ENCODE measurements at places on chromosomes 2 and 18. TPM values are rescaled to one million over a fixed set of nuclear protein-coding genes. Genes with fewer than 3 reads are reported as not detected.

Gene TTR
- not detected for total RNA-seq

Gene XIRP2
- 0.28 TPM for total RNA-seq

Gene UGT1A4
- not detected for total RNA-seq

Gene KIF1A
- under 0.01 TPM for total RNA-seq

Gene MAP2
- total RNA-seq = 0.28 TPM

Gene AOX1
- total RNA-seq = 57.2 TPM

Gene RGPD4
- total RNA-seq = not detected

Gene CIB4
- total RNA-seq = not detected

DNA sequence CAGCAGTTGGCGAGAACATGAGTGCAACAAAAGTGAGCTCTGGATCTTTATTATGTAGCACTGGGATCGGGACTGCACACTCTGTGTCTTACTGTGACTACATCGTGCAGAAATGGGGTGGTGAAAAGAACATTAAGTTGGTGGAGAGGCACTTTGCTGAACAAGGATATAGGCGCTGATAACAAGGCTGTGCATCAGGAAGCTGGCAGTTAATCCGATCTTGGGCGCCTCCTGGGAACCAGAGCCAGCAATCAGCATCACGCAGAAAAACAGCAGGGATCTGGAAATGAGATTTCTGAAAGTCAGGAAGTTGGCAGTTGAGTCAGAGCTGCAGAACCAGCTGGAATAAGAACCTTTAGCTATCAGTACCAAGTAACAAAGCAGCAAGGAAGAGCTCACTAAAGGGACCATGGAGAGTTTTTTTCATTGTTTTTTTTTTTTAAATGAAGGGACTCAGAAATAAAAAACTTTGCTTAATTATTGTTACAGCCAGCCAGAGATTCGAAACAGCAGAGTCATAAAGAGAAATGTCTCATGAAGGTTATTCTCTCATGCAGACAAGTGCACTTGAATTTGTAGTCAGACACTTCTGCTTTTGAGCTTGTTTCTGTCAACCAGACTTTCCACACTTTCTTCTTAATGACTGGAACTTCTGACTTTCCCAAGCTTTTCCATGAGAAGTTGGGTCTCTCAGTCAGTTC is 22.8 kb upstream of the MYO3B start:
- peaks cover 7% of the 10 kb centered on the region for H3K4me1 ChIP-seq
- peak; percentile 60 for DNase-seq
- no peak overlapping the region for H3K4me3 ChIP-seq
- no peak overlapping the region for H3K27ac ChIP-seq
- H3K27me3 ChIP-seq = no peaks in the 10 kb centered on the region
- no peaks in the 10 kb centered on the region for H3K36me3 ChIP-seq

DNA sequence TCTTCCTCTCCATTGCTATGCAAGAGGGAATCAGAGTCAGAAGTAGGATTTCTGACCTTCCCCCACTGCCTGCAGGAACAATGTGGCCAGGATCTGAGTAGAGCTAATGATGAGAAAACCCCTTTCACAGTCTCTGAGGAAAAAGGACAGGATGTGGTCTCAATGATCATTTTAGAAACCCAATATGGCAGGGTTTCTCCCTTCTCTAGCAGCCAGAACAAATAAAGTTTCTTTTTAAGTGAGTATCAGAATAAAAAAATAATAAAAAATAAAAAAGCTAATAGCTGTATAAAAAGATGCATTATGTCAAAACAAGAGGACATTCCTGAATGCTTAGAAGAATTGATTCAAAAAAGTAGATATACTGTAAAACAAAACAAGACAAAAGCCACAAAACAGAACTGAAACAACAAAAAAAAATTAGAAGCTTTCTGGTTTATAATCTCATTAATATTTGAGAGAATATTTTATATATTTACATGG is 1124.9 kb upstream of the ZEB2 start:
- H3K27me3 ChIP-seq = no peaks in the 10 kb centered on the region
- no peak overlapping the region for H3K27ac ChIP-seq
- no peaks in the 10 kb centered on the region for H3K36me3 ChIP-seq
- H3K4me3 ChIP-seq = no peak overlapping the region
- peak; percentile 11 for DNase-seq

DNA sequence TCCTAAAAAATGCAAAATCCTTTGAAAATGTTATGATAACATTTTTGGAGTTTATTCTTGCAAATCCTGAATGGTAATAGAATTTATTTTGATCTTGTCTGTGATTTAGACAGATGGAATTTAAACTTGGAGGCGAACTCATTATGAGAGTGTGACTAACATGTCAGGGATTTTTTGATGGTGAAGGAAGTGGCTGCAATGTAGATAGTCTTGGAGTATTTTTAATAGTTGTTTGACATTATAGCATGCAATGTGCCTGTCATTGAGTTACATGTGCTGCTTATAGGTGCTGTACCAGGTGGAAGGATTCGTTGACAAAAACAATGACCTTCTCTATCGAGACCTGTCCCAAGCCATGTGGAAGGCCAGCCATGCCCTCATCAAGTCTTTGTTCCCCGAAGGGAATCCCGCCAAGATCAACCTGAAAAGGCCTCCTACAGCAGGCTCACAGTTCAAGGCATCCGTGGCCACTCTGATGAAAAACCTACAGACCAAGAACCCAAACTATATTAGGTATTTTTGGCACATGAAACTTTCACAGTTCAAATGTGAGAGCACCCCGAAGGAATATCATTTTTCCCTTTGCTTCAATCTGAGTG is 141.8 kb downstream of the MYO1B start:
- H3K4me3 ChIP-seq = no peak overlapping the region
- H3K27me3 ChIP-seq = no peaks in the 10 kb centered on the region
- peaks cover 39% of the 10 kb centered on the region for H3K36me3 ChIP-seq
- peaks cover 24% of the 10 kb centered on the region for H3K4me1 ChIP-seq
- peak; percentile 89 for DNase-seq

GRCh38 chr18:63273222-63273927 is 46.2 kb downstream of the BCL2 start:
- DNase-seq = no peak
- peaks cover 9% of the 10 kb centered on the region for H3K27me3 ChIP-seq
- H3K27ac ChIP-seq = no peak overlapping the region
- no peaks in the 10 kb centered on the region for H3K4me1 ChIP-seq

DNA sequence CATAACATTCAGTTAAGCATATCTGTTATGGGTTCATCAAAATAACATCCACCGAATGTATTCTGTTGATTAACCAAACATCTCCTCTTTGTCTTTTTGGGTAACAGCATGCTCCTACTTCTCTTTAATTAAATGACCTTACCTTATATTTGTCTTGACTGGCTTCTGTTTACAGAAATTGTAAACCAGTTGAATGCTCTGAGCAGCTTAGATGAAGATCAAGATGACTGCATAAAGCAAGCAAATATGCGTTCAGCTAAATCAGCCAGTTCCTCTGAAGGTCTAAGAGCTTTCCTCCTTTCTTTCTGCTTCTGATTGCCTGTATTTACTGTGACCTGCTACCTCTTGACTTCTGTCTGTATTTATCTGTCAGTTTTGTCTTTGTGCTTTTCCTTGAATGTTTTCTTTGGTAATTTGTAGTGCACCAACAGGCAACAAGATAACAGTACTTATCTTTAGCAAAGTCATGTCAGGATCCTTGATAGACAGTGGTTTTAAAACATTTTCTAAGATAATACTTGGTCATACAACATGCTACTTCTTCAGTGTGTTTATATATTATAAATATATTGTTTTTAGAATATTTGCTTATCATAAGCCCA is 152.8 kb downstream of the EHBP1 start:
- H3K27ac ChIP-seq = no peak overlapping the region
- H3K4me1 ChIP-seq = no peaks in the 10 kb centered on the region
- H3K27me3 ChIP-seq = no peaks in the 10 kb centered on the region
- H3K36me3 ChIP-seq = peaks cover 14% of the 10 kb centered on the region

GRCh38 chr2:30422444-30423040 is 24.5 kb upstream of the LCLAT1 start:
- peak overlapping the region; percentile 87 for H3K27ac ChIP-seq
- no peak overlapping the region for H3K4me3 ChIP-seq
- H3K36me3 ChIP-seq = no peaks in the 10 kb centered on the region
- H3K4me1 ChIP-seq = peaks cover 20% of the 10 kb centered on the region
- DNase-seq = peak; percentile 42
- H3K27me3 ChIP-seq = no peaks in the 10 kb centered on the region

GRCh38 chr2:12005886-12006681 is 259.7 kb downstream of the LPIN1 start:
- H3K36me3 ChIP-seq = no peaks in the 10 kb centered on the region
- H3K27me3 ChIP-seq = no peaks in the 10 kb centered on the region
- H3K27ac ChIP-seq = no peak overlapping the region

GRCh38 chr18:8142131-8142711 is 467.0 kb upstream of the RAB12 start:
- no peak overlapping the region for H3K27ac ChIP-seq
- H3K36me3 ChIP-seq = peaks cover 4% of the 10 kb centered on the region
- peaks cover 4% of the 10 kb centered on the region for H3K4me1 ChIP-seq
- H3K27me3 ChIP-seq = no peaks in the 10 kb centered on the region
- H3K4me3 ChIP-seq = no peak overlapping the region
- DNase-seq = peak; percentile 72

GRCh38 chr18:77316008-77316407 is 66.4 kb downstream of the GALR1 start:
- H3K4me1 ChIP-seq = no peaks in the 10 kb centered on the region
- no peak overlapping the region for H3K27ac ChIP-seq
- no peaks in the 10 kb centered on the region for H3K27me3 ChIP-seq
- H3K4me3 ChIP-seq = no peak overlapping the region

DNA sequence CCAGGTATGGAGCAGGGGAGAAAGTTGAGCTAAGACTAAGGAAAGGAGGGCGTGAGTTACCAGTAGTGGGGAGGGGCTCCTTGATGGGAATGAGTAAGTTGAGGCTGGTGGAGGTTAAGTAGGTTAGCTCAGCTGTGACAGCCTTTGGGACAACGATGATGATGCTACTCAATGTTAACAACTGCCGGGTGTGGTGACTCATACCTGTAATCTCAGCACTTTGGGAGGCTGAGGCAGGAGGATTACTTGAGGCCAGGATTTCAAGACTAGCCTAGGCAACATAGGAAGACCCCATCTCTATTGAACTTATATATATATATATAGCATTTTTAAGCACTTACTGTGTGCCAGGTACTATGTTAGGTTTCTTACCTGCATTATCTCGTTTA is 48.4 kb downstream of the HK2 start:
- no peak for DNase-seq
- peaks cover 6% of the 10 kb centered on the region for H3K4me1 ChIP-seq
- H3K4me3 ChIP-seq = no peak overlapping the region
- H3K36me3 ChIP-seq = peaks cover 82% of the 10 kb centered on the region

GRCh38 chr2:171402906-171403580 is 30.7 kb downstream of the METTL8 start:
- no peaks in the 10 kb centered on the region for H3K36me3 ChIP-seq
- peak; percentile 49 for DNase-seq
- no peak overlapping the region for H3K4me3 ChIP-seq
- no peaks in the 10 kb centered on the region for H3K27me3 ChIP-seq
- peaks cover 4% of the 10 kb centered on the region for H3K4me1 ChIP-seq
- no peak overlapping the region for H3K27ac ChIP-seq

DNA sequence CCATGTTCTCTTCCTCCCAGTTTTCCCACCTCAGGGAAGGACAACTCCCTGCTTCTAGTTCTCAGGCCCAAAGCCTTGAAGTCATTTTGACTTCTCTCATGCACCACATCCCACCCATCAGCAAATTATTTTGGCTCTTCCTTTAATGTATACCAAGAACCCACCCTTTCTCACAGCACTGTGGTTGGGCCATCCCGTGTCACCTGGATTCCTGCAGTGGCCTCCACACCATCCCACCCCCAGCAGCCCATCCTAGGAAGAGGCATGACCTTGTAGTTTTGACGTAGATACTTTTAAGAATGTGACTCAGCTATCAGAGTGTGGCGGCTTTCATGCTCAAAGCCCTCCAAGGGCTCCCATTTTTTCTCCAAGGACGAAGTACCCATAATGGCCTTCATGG is 25.6 kb upstream of the CCDC68 start:
- no peaks in the 10 kb centered on the region for H3K27me3 ChIP-seq
- no peak overlapping the region for H3K27ac ChIP-seq
- no peak overlapping the region for H3K4me3 ChIP-seq
- no peaks in the 10 kb centered on the region for H3K36me3 ChIP-seq
- H3K4me1 ChIP-seq = no peaks in the 10 kb centered on the region

GRCh38 chr2:21424375-21424774 is 300.6 kb downstream of the TDRD15 start:
- H3K4me1 ChIP-seq = peaks cover 6% of the 10 kb centered on the region
- no peak overlapping the region for H3K27ac ChIP-seq
- H3K27me3 ChIP-seq = no peaks in the 10 kb centered on the region
- H3K4me3 ChIP-seq = no peak overlapping the region
- no peaks in the 10 kb centered on the region for H3K36me3 ChIP-seq
- DNase-seq = no peak

DNA sequence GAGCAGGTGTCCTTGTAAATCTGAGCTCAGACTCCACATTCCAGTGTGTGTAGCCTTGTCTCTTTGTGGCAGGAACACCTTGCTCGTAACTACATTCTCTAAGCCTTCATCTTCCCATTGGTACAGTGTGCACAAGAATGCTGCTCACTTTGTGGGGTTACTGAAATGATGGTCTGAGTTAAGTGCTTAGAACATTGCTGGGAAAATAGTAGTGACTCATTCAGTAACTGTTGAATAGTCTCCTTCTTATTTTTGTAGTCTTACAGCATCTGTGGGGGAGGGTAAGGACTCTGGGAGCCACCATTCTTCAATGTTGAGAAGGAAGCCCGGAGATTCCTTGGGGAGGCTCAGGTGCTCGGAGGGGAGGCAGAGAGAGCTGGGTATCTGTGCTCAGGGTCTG is 236.0 kb upstream of the HDAC4 start:
- H3K4me3 ChIP-seq = no peak overlapping the region
- H3K27ac ChIP-seq = no peak overlapping the region
- no peaks in the 10 kb centered on the region for H3K27me3 ChIP-seq
- no peak for DNase-seq
- no peaks in the 10 kb centered on the region for H3K36me3 ChIP-seq
- no peaks in the 10 kb centered on the region for H3K4me1 ChIP-seq

GRCh38 chr18:10047237-10047636 is 133.4 kb downstream of the VAPA start:
- H3K27ac ChIP-seq = peak overlapping the region; percentile 20
- DNase-seq = peak; percentile 95
- peaks cover 23% of the 10 kb centered on the region for H3K4me1 ChIP-seq
- no peaks in the 10 kb centered on the region for H3K36me3 ChIP-seq
- no peaks in the 10 kb centered on the region for H3K27me3 ChIP-seq
- H3K4me3 ChIP-seq = no peak overlapping the region

- no peaks in the 10 kb centered on the region for H3K4me1 ChIP-seq
- no peaks in the 10 kb centered on the region for H3K27me3 ChIP-seq
- H3K36me3 ChIP-seq = no peaks in the 10 kb centered on the region
- no peak overlapping the region for H3K27ac ChIP-seq
- peak; percentile 6 for DNase-seq
- H3K4me3 ChIP-seq = no peak overlapping the region
Measured at GRCh38 chr2:68559692-68560091, 83.7 kb upstream of the PROKR1 start.
